Right lobe of liver (tissue), 6 donors: ENCODE measurements at places on chromosomes 4 and X.

- no peak for DNase-seq
Measured at GRCh38 chr4:38612646-38613414, 51.2 kb upstream of the KLF3 start.

DNA sequence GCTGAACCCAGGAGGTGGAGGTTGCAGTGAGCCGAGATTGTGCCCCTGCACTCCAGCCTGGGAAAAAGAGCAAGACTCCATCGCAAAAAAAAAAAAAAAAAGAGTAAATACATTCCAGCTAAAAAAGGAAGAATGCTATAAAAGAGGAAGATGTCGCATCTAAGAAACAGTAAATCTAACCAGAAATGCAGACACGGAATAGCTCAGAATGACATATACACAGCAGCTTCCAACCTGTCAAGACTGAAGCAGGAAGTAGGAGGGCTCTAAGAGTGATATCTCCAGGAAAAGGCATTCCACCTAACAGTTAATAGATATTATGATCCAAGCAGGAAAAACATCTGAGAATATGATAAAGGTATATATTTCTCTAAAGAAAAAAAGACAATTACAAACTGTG, 16.0 kb downstream of the CLOCK start:
- no peak for DNase-seq

GRCh38 chr4:35820003-35820402, 424.3 kb downstream of the ARAP2 start:
- no peak for DNase-seq

DNA sequence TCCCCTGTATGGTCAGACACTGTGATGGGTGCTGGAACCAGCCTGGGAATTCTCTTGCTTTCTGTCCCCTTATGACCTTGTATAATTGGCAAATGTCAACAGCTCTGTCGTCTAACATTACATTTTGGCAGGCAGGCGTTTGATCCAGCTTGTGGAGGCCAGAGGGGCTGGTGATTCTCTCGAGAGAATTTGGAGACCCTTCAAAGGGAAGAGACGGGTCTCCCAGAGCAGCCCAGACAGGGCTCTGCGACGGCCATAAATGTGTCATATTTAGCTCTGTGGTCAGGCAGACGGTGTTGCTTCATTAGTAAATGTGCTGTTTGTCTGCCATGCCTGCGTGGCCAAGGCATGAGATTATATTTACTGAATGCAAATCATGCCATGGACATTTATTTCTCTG, 68.7 kb downstream of the SORCS2 start:
- no peak for DNase-seq

- DNase-seq = no peak
Measured at GRCh38 chr4:79833857-79834256, 239.2 kb downstream of the ANTXR2 start.

GRCh38 chrX:57528670-57529255, 63.0 kb upstream of the ZXDB start:
- no peak for DNase-seq

GRCh38 chrX:39065051-39065871, 264.0 kb downstream of the MID1IP1 start:
- no peak for DNase-seq

DNA sequence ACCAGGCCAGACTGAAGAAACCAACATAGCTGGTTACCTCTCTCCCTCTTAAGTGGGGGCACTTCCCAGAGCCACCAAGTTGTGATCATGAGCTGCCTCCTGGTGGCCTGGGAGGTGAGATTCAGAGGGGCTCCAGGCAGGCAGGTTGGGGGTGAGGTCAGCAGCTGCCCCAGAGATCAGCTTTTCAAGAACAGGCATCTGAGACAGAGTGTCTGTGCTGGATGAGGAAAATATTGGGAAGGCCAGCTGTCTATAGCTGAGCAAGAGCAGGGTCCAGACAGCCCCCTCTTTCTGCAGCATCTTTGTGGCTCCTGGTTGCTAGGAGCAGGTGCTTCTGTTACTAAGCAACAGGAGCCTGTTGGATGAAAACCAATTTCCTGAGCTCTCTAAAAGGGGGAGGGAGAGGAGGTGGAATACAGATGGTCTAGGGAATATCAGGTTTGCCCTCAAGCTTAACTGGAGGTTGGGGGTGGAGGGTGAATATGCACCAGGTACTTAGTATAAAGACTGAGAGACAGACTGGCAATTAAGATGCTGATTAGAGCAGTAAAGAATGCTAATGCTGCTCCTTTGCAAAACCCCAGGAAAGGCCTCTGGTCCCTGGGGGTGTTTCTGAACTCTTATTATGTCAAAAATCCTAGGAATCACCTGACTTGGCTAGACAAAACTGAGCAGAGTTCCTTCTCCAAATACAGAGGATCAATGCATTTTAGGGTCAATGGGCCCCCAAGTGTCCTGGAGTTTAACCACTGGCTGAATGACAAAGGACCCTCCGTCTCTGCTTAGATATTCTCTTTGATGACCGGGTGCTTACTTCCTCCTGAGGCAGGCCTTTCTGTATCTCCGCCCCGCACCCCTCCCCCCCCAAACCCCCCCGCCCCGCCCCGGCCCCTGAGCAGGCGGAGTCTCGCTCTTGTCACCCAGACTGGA, 21.4 kb downstream of the ZCCHC13 start:
- no peak for DNase-seq

GRCh38 chrX:153494541-153495361, at the start of gene BGN:
TSS of gene BGN (plus strand) at chrX:153494980. CDS start at chrX:153504632, 9,652 bp downstream.
- DNase-seq = no peak

DNA sequence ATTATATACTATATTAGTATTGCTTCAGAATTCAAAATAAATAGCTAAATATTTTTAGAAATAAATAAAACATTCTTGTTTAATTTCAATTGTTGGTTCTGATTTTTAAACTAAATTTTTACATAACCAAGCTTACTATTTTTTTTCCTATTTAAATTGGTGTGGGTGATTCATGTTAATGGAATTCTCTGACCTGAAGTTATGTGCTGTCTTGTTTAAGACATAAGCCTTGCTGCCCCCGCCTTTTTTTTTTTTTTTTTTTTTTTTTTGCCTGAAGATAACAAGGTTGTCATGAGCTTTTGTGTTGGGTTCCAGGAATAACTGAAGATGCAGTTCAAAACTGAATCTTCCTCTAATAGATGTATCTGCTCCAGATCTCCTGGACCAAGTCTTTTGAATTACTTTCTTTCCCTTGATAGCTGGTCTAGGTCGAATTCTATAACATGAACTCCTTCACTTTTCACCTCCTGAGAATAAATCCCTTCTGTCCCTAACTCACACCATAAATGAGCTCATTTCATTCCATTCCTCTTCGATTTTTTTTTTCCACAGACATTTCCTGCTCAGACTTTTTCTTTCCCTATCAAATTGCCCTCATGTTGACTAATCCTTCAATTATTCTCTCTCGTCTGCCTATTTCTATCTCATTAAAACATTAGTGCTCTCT, 261.5 kb upstream of the FTHL17 start:
- no peak for DNase-seq

GRCh38 chrX:152735860-152736511, 2.4 kb downstream of the MAGEA12 start:
- DNase-seq = peak; percentile 2

GRCh38 chr4:140604544-140604943, 35.8 kb upstream of the UCP1 start:
- no peak for DNase-seq

DNA sequence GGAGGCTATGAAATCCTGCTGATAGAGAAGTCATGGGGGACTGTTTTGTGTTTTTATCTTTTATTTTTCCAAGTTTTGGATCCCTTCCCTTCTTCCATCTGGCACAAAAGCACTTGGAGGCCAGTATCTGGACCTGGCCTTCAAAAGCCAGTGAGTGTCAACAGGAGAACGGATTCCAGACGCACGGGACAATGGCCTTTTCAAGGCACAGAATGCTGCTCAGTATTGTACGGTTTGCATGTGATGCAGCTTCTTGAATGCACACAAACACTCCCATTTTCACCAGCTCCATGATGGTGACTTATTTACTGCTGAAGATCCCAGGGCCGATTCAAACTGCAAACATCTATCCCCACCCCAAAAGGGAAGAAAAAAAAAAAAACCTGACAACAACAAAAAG, 145.4 kb downstream of the CPEB2 start:
- no peak for DNase-seq

- DNase-seq = no peak
Measured at GRCh38 chr4:36687681-36688080, 406.3 kb downstream of the DTHD1 start.

GRCh38 chr4:34516524-34516923, 1727.8 kb downstream of the ARAP2 start:
- no peak for DNase-seq

GRCh38 chr4:2859514-2859913, 15.9 kb downstream of the ADD1 start:
- no peak for DNase-seq
